ENCODE measurements at places on chromosomes 2 and 18.

DNA sequence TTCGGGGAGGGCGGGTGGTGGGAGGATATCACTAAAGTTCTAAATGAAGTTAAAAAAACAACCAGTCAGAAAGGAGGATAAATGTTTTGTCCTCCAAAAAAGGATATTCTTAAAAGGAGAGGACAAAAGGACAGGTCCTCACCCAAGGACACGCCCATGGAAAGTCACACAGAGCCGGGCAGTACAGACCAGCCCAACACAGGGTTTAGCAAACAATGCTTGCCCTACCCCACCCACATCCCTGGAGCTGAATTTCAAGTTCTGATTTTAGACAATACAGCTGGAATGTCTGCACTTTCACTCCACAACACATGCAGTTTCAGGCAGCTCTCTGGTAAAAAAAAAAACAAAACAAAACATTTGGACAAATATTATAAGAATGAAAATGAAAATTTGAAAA lies 67.9 kb downstream of the SLC9A4 start:
- no peak for DNase-seq

DNA sequence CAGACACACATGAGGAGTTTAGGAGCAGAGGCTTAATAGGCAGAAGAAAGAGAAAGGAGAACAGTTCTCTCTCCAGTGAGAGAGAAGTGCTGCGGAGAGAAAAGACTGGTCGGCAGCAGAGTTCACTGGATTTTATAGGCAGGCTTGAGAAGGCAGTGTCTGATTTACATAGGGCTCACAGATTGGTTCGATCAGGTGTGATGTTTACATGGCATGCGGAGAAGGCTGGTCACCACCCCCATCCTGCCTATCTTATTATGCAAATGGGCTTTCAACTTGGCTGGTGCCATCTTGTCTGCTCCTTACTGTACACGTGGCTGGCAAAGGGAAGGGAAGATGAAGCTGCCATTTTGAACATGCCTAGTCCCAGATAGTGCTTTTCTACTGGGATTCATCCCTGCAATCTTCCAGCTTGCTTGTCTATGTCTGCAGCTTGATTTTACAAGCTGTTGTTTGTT lies 113.4 kb downstream of the AP1S3 start:
- no peak for DNase-seq

GRCh38 chr2:129443235-129443864 lies 536.1 kb upstream of the RAB6C start:
- DNase-seq = no peak

GRCh38 chr2:36420569-36421181 lies 65.1 kb downstream of the CRIM1 start:
- DNase-seq = no peak

All from NCI-H510A (cell line).